ENCODE measurements at places on chromosomes 5 and 9.

DNA sequence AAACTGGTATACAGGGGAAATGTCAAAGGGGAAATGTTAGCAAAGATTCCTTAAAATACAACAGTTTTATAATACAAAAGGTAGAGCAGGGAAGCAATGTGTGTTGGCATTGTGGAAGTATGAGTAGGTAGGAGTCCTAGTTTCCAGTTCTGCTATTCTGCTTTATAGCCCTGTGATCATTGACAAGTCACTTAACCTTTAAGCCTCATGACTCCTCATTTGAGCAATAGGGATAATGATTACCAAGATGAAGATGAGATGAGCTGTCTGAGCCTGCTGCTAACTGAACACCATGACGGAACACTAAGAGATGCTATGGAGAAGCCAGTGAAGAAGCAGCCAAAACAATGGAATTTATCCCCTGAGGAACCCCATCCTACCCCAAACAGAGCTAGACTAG, 251.7 kb downstream of the PAPPA start:
- DNase-seq, result no peak

GRCh38 chr5:110104726-110105669, 415.3 kb downstream of the MAN2A1 start:
- DNase-seq, result no peak

- DNase-seq, result no peak
These were observed 92.1 kb downstream of the LMNB1 start for GRCh38 chr5:126869005-126869451.

DNA sequence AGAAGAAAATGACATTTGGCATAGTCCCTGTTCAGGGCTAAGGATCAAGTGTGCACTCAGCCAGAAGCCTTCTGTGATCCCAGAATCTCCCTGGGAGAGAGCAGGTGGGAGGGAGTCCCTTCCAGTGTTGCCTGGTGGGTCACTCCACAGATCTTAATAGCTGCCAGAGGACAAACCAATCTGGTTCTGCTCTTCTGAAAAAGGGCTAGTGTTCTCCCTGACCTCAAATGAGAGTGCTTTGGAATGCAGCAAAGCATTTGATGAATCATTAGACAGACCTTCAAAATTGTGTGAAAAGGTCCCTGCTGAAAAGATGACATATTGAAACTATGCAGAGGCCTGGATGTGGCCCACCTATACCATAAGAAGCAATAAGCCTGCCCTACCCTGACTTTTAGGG, 339.7 kb downstream of the TMEM232 start:
- no peak for DNase-seq

All from NCI-H774 (cell line).